NCI-H510A (cell line): ENCODE measurements at places on chromosomes 7 and 10.
A peak's percentile ranks its signal among the peaks of the same experiment; 100 is the strongest.

GRCh38 chr7:78261302-78261701 lies 462.7 kb downstream of the PHTF2 start:
- no peak for DNase-seq

DNA sequence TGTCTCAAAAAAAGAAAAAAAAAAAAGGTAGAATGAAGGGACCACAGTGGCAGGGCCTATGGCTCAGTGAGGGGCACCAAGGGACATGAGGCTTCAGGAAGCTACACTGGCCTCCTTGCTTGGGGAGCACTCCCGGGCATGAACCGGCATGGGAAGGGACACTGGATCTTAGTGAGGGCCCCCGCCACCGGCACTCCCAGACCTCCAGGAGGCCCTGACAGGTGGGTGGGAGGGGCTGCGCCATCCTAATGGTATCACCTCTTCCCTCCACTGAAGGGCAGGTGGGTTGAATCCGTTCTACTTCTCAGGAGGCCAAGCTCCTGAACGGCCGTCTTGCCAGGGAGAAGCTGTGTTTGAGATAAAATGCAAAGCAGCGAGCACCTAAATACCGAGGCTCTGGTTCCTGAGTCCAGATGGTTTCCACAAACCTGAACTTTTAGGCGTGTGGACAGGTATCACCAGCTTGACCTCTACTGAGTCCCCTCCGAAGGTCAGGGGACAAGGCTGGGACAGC lies 69.8 kb downstream of the C10orf143 start:
- DNase-seq = no peak

DNA sequence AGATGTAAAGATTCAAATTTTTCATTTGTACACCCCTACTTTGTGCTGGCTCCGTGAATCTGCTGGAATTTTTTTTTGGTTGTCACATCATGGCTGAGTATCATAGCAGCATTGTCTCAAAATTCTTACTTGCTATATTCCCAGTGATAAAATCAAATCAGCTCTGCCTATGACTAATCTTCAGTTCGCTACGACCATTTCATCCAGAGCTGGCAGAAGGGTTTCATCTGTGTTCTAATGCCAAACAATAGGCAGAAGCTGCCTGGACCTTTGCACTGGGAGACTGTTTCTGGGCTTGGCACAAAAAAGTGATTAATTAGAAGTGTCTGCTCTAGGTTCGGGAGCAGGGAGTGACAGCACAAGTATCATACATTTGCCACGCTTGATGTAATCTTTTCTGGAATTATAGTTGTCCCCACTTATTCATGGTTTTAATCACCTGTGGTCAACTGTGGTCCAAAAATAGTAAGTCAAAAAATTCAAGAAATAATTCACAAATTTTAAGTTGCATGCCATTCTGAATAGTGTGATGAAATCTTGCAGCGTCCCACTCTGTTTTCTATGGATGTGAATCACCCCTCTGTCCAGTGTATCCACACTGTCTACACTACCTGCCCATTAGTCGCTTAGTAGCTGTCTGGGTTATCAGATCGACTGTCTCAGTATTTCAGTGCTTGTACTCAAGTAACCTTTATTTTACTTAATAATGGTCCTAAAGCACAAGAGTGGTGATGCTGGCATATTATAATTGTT lies 120.5 kb upstream of the IMMP2L start:
- DNase-seq = no peak

DNA sequence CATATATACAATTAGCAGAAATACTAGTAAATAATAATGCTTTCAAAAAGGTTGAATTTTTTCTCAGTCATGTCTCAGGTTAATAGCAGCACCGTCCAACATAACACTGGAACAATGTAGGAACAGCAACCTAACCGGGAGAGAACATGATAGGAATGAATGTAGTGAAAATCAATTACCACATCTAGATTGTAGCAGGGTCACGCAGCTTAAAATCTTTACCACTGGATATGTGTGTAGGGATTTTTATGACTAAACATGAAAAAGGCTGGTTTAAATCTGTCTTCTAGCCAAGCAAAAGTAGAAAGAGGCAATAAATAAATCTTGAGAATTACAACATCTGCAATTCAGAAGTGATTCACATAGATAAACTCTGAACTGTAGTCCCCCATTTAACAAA lies 326.0 kb downstream of the DGKB start:
- DNase-seq = no peak

DNA sequence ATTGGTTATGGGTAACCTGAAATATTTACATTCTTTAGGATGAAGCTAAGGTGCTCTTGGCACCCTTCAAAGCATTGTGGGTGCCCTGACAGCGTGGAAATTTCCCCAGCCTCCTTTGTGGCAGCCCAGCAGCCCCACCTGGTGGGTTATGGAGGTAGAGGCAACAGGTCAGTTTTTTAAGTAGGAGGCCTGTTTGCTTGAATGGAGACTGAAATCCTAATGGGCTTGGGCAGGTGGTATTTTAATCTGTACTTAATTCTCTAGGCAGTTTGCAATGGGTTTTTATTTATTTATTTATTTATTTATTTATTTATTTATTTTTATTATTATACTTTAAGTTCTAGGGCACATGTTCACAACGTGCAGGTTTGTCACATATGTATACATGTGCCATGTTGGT lies 139.4 kb downstream of the EPC1 start:
- peak; percentile 0 for DNase-seq

- no peak for DNase-seq
Measured at GRCh38 chr7:78448911-78449310, 650.3 kb downstream of the PHTF2 start.

- DNase-seq = no peak
Measured at GRCh38 chr7:109611656-109612055, 1042.0 kb downstream of the DNAJB9 start.

DNA sequence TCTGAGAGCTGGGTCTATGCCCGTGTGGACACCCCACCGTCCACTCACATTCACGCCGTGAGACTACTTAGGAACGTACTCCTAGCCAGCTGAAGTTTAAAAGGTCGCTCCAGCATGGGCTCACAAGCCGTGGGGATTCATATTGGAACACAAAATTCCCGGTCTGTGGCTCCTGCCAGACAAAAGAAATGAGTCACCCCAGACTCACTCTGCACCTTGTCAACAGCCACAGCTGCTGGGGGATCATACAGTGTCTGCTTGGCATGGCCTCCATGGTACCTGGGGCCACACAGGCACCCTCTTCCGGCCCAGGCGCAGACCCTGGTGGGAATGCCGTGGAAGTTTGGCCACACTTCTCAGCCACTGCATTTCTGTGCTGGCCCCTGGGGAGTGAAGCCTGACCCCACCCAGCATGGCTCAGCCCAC lies 228.4 kb downstream of the DNAJB6 start:
- DNase-seq = no peak

DNA sequence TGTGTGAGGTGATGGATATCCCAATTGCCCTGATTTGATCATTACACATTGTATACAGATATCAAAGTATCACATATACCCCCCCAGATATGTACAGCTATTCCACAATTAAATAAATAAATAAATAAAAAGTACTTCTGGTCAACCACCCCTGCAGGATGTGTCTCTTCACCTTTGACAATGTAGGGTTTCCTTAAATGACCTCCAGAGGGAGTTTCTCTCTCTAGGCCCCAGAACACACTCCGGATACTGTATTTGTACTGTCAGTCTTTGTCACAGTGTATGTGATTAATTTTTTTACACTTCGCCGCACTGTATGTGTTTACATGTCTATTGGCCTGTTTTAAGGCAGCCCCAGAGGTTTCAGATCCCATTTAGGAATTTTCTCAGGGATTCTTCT lies 123.6 kb downstream of the ADCYAP1R1 start:
- DNase-seq = no peak

GRCh38 chr7:35700865-35701264 lies 5.9 kb upstream of the HERPUD2 start:
- DNase-seq = no peak

DNA sequence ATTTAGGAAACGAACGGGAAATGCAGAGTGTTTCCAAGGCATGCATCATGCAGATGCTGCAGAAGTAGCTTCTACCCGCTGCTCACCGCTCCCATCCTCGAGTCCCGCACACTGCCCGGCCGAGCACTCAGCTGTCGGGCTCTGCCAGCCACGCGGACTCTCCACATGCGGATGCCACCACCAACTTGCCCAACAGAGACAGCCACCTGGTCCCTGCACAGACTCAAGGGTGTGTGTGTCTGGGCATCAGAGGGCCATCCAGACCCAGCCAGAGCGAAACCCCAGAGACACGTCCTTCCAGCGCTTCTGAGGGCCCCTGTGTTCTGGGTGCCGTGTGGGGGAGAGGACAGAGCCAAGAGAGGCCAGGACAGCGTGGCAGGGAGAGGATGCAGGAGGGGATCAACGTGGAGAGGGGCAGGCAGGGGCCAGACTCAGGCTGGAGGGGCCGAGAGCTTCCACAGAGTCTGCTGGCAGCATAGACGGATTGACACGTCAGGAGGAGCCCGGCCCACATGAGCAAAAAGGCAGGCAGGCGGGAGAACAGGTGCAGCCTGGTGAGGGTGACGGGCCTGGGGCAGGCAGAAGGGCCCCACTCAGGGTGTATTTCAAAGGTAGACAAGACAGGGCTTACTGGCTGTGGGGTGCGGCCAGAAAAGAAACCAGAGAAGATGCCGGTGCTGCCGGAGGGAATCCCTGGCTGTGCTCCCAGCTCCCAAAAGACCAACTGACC lies 18.3 kb downstream of the GPER1 start:
- DNase-seq = no peak

DNA sequence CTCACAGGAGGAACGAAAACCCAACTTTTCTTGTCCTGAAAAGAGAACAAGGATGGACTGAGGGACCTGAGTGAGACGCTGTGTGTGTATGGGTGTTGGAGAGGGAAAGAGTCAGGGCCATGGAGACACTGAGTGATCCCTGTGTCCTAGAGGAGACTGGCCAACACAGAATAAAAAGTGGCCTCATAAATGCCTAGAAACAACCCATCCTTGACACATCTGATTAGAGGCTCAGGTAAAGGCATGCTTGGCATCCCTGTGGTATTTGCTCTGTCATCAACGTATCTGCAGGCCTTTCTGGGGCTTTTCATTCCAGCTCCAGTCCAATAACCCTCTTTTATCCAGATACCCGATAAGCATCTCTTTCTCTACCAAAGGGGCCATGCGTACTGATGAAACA lies 86.3 kb downstream of the FGFR2 start:
- no peak for DNase-seq

DNA sequence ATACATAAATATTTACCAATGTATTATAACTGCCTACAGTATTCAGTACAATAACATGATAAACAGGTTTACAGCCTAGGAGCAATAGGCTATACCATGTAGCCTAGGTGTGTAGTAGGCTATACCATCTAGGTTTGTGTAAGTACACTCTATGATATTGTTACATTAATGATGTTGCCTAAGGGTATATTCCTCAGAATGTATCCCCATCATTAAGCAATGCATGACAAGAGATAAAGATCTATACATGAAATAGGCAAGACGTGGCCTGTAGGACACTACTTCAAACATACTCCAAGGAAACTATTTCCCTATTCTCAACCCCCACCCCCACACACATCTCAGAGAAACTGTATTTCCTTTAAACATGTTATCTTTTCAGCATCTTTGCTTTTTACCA lies 15.3 kb upstream of the ADAM22 start:
- DNase-seq = no peak

DNA sequence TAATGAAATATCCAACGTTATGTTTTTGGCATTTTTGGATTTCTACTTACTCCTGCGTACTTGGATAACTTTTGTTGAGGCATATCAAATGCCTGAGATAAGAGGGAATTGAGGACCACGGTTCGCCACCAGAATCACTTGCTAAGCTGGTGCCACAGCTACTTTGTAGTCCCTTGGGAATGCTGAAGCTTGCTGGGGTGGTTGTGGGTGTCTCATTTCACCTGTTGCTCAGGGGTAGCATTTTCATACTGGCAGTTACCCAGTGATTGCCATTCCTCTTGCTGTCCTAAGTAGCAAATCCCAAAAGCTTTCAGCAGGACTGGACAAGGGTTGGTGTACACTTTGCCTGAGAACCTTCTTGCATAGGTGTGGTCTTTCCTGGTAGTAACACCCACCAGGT lies 75.2 kb downstream of the CREB5 start:
- DNase-seq = no peak

DNA sequence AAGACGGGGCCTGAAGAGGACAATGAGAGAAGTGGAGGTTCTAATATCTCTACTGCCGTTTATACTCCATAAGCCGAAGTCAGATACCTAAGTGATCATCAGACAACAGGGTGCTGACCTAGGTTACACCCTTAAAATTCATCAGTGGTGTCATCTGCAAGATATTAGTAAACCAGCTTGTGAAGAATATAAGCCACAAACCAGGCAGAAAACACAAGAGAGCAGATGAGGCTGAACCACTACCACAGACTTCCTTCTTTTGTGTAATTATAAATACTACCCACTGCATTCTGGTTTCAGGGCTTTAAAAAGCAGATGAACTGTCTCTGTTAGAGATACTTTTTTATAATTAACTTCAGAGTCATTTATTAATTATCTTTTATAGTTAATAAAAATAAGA lies 69.0 kb upstream of the LRRC17 start:
- no peak for DNase-seq

DNA sequence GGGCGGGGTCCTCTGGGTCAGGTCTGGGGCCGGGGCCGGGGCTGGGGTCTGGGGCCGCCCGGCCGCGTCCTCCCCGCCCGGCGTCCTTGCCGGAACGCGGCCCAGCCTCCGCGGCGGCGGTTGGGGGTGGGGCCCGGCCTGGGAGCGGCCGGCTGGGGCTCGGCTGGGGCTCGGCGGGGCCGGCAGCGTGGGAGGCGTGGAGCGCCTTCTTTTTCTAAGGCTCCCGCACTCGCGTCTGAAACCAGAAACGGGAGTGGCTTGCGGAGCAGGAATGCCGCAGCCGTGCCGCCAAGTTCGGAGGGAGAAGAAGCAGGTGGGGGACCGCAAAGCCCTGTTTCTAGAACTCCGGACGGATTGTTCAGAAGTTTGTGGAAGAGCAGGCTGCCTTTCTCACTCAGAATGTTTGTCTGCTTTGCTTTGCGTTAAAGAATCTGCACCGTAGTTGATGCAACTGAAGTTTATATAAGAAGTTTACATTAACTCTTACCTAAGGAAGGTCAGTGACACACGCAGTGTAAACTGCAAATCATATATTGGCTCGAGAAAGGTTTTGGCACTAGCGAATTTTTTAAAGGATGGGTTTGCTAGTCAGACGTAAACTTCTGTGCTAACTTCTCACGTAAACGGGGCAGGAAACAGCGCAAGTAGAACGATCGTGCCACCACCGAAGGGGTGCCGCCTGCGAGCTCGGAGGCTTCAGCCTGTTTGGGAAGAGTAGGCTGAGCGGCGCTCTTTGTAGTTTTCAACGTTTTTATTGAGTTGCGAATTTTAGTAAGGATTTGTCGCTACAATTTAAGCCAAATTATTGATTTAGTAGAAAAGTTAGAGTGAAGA lies 729 bp downstream of the DNAJB6 start:
- no peak for DNase-seq

- DNase-seq = no peak
Measured at GRCh38 chr7:36564489-36564888, 159.8 kb downstream of the AOAH start.

- no peak for DNase-seq
Measured at GRCh38 chr7:23965296-23965695, 255.3 kb downstream of the STK31 start.
